ENCODE measurements at places on chromosomes 7 and 10. TPM values are rescaled to one million over a fixed set of nuclear protein-coding genes. Genes with fewer than 3 reads are reported as not detected.

DNA sequence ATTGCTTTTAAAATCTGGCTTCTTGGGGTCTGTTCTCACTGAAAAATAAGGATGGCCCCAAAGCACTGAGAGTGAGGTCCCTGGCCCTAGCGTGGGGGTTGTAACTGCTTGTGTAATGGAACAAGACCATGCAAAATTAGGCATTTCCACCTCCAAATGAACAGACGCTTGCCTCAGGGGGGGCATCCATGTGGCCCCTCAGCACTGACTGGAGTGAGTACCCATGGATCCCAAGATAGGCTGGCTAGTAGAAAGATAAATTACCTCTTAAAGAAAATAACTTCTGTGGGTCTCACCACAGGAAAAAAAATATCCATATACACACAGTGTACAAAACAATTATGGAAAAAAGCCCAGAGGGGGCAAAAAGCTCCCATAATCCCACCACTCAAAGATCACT, 15.2 kb upstream of the CPA1 start:
- no peak for DNase-seq

The LRRTM3 gene
- polyA plus RNA-seq, result 1.7 TPM

- DNase-seq, result no peak
These were observed 31.2 kb downstream of the GPRIN2 start for GRCh38 chr10:46525177-46525823.

DNA sequence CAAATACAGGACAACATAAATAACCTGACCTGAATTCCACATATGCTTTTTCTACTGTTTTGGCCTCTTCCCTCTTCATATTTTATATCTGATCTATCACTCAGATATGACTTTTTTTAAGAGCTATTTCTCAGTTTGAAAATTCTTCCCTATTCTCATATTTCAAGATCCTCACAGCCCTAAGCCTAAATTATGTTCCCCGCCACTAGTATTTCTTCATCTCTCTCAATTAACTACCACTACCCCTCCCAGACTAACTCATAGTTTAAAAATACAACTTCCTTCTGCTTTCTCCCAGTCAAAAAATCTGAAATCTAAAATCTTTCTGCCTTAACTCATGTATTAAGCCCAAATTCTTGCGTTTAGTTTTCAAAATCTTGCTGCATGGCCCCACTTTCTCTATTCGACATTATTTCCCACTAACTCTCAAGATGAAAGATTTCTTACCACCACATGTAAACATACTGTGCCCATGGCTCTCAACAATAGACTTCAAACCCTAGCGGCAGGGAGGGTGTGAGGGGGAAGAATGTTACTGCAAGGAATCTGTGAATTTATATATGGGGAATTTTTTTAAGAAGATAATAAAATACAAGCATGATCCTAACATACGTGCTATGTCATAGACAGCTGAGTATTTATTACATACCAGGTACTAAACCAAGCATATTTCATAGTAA, 64.6 kb downstream of the TFEC start:
- no peak for DNase-seq

The VWA2 gene
- polyA plus RNA-seq, result 21.6 TPM

DNA sequence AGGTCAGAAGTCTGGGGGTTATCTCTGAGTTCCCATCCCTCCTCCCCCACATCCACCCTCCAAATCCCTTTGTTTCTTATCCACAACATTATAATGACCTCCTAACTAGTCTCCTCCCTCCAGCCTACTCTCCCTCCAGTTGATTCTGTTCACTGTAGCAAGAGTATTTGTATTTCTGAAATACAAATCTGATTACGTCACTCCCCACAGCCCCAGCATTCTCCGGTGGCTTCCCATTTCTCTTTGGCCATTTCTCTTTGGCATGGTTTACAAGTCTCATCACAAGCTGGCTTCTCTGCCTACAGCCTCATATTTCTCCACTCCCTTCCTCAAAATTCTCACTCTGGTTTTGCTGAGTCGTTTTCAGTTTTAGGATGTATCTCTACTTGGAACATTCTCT, 24.6 kb upstream of the MRPS33 start:
- DNase-seq, result no peak

- DNase-seq, result no peak
These were observed 414.5 kb upstream of the COBL start for GRCh38 chr7:51731075-51731474.

GRCh38 chr10:114523876-114524275, 119.6 kb upstream of the AFAP1L2 start:
- DNase-seq, result no peak

GRCh38 chr10:94997741-94998174, 59.3 kb downstream of the CYP2C9 start:
- no peak for DNase-seq

DNA sequence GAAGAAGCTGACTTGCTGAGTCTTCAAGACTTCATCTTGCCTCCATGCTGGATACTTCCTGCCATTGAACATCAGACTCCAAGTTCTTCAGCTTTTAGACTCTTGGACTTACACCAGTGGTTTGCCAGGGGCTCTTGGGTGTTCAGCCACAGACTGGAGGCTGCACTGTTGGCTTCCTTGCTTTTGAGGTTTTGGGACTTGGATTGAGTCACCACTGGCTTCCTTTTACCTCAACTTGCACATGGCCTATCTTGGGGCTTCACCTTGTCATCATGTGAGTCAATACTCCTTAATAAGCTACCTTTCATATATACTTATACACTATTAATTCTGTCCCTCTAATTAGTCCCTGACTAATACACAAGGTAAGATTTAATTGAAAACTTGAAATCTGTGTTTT, 361.7 kb upstream of the SEMA3C start:
- DNase-seq, result no peak

GRCh38 chr10:30825495-30825894, 195.9 kb upstream of the LYZL2 start:
- DNase-seq, result no peak

Measured in right lung (tissue), 10 donors.